DMS79 (cell line): ENCODE measurements at places on chromosomes 2 and 18.

GRCh38 chr2:58448065-58448507 is 207.0 kb upstream of the FANCL start:
- no peak for DNase-seq

- DNase-seq, result no peak
Observed at GRCh38 chr2:137535897-137536296, 428.4 kb upstream of the HNMT start.

GRCh38 chr2:225464346-225465025 is 65.0 kb downstream of the NYAP2 start:
- DNase-seq, result no peak

- no peak for DNase-seq
Observed at GRCh38 chr2:161124201-161124600, 36.0 kb upstream of the TANK start.

GRCh38 chr18:76503649-76504386 is 8.8 kb upstream of the ZNF516 start:
- no peak for DNase-seq

DNA sequence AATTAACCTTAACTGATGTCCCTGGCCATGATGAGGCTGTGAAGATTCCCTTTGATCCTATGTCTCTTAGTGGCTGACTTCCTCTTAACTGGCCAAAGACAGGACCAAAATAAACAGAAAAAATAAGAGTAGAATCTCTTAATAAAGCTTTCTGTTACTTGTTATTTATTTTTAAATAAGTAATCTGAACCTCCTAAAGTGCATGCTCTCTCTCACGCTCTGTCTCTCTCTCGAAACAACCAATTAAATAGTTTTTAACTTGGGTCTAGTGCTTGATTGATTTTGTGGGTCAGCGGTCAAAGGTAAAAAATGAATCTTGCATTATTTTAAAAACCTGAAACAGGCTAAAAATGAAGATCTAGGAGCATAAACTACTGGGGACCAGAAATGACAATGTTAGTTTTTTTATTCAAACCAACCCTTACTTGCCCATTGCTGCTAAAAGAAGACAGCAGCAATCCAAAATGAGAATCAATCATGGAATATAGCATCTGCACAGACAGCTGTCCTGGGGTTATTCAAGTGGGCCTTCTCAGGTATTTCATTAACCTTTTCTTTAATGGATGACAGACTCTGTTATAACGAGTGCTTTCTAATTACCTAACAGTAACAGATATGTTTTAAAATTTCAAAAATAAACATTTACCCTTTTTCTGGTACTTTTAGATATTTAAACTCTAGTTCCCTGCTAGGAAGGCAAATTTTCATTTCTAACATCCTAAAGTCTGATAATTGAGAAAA is 11.2 kb downstream of the GAREM1 start:
- DNase-seq, result no peak

- no peak for DNase-seq
Observed at GRCh38 chr18:45081566-45082181, 401.0 kb downstream of the SETBP1 start.

DNA sequence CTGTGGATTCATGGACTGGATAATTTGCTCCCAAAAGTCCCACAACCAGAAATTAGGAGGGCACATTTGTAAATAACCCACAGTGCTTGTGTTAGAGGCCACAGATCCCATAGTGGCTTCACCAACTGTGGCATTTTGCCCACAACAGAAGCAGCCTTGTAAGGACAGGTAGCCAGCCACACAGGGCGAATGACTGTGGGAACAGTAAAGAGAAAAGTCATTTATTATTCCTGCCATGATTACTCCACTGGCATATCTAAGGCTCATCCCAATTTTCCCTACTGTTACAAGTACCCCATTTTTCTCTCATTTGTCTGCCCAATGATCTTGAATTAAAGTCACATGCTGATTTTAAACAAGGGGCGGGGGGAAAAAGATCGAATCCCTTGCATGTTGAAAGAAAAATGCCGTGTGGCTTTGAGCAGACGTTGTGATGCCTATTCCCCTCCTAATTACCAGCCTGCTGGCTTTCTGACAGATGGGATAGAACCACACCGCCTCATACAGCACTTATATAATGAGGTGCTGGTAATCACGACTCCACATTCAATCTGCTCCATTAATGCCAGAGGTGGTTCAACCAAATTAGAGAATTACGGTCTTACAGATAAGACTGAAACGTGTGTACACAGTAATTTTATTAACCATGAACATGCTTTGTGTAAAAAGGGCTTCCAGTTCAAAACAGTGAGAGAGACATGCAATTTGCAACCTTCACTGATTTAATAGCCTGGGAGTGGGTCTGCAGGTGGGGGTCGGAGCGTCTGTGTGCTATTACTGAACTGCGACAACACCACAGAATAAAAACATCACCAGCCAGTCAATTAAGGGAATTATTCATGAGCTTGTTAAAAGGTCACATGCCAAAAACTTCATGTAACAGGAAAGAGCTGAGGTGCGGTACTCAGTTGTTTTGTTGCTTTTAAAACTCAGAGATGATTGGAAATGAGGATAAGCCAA is 196.0 kb downstream of the TMEM163 start:
- DNase-seq, result no peak

DNA sequence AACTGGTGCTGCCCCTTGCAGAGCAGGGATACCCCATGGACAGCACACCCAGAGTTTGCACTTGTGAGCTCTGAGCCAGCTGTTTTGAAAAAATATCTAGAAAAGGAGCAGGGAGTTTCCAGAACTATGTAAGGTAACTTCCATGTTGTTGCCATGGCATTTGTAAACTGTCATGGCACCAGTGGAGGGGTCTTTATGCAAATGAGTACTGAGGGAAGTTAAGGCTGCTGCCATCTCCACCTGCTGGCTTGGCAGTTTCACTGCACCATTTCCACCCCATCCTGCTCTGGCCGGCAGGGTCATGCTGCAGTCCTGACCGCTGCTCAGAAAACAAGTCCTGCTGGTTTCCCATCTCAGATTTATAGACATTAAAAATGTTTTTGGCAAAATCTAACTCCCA is 52.3 kb upstream of the SNTG2 start:
- no peak for DNase-seq

DNA sequence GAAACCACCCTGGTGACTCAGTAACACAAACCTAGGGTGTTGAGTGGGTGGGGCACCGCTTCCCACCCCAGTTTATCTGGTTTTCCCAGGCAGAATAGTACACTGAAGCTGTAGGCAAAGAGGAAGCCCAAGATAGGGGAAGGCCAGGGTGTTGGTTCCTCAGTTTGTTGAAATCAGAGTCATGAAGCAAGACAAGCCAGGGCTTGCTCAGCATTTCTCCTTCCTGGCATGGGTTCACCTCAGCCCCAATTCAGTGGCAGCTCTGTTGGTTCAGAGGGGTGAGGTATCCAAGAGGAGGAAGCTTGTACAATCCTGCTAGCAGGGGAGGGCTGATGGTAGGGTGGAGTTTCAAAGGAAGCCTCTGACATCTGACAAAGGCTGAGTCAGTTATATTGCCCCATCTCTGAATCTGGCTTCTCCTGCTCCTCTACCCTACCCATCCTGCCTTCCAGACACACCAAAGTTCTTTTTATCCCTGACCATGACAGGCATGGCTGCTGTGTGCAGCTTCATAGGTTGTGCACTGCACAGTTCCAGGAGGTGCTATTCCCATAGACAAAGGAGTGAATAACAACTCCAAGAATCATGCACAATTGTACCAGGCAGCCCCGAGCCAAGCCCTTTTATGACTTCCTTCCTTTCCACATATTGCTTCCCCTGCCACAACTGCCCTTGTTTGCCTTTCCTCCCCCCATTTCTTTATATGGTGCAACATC is 24.9 kb upstream of the RAB10 start:
- DNase-seq, result no peak

DNA sequence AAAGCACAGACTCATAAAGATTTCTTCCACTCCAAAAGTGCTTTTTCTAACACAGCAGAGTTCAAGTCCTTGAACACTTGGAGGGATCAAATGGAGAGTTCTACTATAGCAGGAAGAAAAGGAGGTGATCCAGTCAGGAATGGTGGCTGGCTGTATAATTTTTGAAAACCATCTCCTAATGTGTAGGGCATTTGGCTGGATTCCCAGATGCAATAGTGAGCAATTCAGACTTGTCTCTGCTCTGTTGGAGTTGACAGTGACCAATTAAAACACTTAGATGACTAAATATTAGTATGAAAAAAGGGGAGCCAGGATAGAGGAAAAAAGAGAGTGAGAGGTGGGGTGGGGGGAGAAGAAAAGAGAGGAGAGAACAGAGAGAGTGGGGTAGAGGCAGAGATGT is 5.3 kb upstream of the G6PC2 start:
- no peak for DNase-seq

- DNase-seq, result no peak
Observed at GRCh38 chr2:120995152-120995551, 259.5 kb downstream of the GLI2 start.

GRCh38 chr2:195815083-195815482 is 158.1 kb downstream of the SLC39A10 start:
- DNase-seq, result no peak

DNA sequence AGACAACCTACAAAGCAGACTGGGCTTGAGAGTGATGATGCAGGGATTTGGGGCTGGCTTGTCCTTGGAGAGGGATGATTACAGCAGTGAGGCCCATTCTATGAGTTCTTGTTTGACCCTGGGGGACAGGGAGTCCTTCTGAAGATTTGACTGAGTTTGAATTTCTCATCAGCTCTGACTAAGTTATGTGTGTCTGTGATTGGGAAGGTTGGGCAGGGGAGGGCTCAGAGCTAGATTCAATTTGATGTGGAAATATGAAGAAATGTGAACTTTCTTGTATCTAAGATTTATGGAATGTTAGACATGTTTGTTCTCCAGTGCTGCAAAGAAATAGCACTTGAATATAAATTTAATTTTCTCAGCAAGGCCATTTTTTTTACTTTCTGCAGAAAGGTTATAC is 19.9 kb upstream of the IL1R2 start:
- DNase-seq, result no peak

DNA sequence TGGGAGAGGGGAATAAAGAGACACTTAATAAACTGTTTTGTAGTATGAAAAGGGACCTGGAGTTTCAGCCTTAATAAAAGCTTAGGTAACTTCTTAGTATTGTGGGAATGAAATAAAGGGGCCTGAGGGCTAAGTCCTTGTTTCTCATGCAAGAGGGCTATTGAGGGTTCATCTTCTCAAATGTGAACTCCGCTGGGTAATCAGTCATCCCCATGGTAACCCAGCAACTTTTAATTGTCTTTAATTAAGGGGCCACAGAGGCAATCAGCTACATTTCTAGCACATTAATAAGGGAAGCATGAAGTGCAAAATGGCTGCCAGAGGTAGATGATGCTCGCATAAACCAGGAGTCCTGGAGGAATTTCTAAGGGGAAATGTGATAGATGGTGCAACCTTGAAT is 1784.2 kb upstream of the CELF4 start:
- no peak for DNase-seq

DNA sequence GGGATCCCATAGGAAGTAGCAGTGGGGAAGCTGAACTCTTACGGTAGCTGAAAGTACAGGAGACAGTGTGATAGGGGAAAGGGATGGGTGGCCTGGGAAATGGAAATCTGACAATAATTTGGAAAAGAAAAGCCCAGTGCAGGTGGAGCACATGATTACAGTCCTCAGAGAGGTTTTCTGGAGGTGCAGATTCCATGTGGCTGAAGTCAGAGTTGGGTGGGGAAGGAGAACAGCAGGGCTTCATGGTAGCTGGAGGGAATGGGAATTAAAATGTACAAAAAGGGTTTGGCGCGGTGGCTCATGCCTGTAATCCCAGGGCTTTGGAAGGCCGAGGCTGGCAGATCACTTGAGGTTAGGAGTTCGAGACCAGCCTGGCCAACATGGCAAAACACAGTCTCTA is 12.2 kb downstream of the HRH4 start:
- no peak for DNase-seq

- no peak for DNase-seq
Observed at GRCh38 chr18:13556502-13556901, 169.9 kb downstream of the FAM210A start.

DNA sequence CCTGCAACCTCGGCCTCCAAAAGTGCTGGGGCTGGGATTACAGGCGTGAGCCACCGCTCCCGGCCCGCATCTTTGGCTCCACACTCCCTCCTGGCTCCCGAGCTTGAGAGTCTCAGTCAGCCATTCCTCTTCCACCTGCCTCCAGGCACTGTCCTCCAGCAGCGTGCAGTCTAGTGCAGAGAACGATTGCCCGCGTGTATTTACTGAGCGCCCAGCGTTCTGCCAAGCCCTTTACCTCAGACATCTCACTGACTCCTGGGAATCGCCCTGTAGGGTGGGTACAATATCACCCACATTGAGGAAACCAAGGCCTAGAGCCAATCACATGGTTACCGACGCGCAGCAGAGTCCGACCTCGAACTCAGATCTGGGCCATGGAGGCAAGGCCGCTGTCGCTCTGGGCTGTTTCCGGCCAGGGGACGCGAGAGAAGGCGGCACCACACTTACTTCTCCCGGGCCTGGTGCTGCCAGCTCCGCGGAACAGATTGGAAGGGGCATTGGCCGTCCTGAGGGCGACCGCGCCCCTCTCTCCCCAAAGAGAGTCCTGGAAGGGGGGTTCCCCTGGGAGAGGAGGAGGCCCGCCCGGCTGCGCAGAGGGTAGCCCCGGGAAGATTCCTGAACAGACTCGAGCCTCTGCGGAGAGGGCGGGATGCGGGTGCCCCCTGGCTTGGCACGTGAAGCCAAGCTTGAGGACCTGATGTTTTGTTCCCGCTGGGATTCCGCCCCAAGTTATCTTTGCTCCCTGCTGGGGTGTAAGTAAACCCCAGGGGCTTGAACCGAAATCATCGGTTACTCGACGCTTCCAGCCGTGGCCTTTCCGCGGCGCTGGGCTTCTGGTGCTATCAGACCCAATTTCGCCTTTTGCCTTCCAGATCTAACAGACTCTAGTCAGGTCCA is 5.2 kb upstream of the DLX2 start:
- DNase-seq, result no peak

DNA sequence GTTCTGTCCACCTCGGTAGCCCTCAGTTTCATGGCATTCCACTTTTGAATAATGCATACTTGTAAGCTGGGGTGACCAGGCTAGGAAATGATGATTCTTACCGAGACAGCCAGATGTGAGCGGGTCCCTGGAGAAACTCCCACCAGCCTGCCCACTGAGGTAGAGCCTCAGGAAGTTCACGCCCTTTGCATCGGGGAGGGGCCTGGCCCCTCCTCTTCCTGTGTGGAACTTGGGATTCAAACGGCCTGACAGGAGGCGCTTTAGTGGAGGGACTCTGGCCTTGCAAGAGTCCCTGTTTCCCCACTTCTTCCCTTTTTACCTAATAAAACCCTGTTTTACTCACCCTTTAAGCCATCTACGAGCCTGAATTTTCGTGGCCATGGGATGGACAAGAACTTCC is 44.6 kb downstream of the MRO start:
- no peak for DNase-seq

DNA sequence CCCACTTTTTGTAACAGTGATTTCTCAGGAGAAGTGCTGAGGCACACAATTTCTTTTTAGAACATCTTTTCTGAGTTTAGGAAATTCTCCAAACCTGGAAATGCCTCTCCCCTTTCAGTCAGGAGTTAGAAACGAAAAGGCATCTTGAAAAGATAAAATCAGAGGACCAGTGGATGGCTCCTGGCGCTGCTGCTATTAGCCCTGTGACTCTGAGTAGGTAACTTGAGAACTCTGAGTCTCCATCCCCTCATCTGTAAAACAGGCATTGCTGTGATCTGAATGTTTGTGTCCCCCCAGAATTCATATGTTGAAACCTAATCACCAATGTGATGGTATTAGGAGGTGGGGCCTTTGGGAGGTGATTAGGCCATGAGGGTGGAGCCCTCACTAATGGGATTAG is 50.2 kb downstream of the EHD3 start:
- DNase-seq, result no peak
